ENCODE measurements at places on chromosomes 16 and 17. TPM values are rescaled to one million over a fixed set of nuclear protein-coding genes. Genes with fewer than 3 reads are reported as not detected.

CD300E gene
- polyA plus RNA-seq = 0.06 TPM

TMEM106A gene
- polyA plus RNA-seq = 1.3 TPM

MC1R gene
- polyA plus RNA-seq = not detected

INCA1 gene
- polyA plus RNA-seq = not detected

MILR1 gene
- polyA plus RNA-seq = not detected

KRTAP2-2 gene
- polyA plus RNA-seq = not detected
